ENCODE measurements at places on chromosomes 12 and 14.

GRCh38 chr12:1579651-1580435 lies 14.5 kb downstream of the FBXL14 start:
- H3K4me1 ChIP-seq: peaks cover 52% of the 10 kb centered on the region
- no peak for DNase-seq
- no peak overlapping the region for H3K4me3 ChIP-seq

- H3K4me3 ChIP-seq: no peak overlapping the region
- no peak for DNase-seq
- H3K4me1 ChIP-seq: no peaks in the 10 kb centered on the region
- no peaks in the 10 kb centered on the region for H3K36me3 ChIP-seq
Observed at GRCh38 chr14:22303589-22304195, 285.3 kb downstream of the DAD1 start.

DNA sequence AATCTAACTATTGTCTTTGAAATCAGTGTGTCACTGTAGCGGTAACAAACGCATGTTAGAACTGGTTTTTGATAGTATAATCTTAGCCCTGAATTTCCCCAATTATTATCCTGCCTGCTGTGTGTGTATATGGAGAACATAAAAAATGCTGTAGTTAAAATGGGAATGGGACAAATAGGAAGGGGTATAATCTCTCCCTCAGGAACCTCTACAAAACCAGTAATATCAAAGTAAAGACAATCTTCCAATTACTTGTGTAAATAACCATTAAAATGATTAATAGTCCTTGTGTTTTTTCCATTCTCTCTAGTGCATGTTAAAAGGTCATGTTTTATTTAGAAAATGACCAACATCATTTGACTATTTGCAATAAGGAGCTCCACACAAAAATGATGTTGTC lies 200.1 kb upstream of the TMTC1 start:
- H3K27ac ChIP-seq: no peak overlapping the region
- no peak overlapping the region for H3K4me3 ChIP-seq
- no peaks in the 10 kb centered on the region for H3K27me3 ChIP-seq
- no peaks in the 10 kb centered on the region for H3K36me3 ChIP-seq
- H3K4me1 ChIP-seq: no peaks in the 10 kb centered on the region

DNA sequence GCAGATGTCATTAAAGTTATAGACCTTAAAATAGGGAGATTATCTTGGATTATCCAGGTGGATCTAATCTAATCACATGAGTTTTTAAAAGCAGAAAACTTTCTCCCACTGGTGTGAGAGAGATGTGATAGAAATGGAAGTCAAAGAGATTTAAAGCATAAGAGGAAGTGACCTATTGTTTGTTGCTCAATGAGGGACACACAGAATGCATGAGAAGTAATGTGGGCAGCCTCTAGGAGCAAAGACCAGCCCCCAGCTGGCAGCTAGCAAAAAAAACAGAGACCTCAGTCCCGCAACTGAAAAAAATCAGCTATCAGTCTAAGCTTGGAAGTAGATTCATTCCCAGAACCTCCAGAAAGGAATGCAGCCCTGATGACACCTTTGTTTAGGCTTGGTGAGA lies 24.6 kb upstream of the ANP32D start:
- no peaks in the 10 kb centered on the region for H3K36me3 ChIP-seq
- DNase-seq: no peak
- H3K27ac ChIP-seq: no peak overlapping the region

DNA sequence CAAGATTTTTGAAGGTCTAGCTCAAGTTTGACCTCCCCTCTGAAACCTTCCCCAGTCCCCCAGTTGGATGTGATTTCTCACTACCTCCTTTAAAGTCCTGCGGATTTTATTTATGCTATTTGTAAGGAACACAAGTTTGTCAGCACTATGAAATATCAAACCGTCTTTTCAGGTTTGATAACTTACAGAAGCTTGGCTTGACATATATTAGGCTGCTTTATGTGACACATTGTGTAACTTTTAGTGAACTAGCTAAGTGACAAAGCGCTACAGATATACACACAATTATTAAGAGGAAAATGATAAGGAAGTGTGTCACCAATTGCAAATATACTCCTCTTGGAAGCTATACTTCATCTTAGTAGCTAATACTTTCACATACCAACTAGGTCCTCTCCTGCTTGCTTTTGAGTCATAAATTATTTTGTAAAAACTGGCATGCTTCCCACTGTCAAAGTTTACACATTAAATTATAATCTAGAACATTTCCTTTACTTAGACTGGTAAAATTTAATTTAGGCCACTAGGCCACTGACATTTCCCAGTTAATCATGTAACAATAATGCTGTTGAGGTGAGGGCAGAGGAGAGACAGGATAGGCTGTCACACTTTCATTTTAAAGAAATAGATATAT lies 149.5 kb downstream of the TMTC3 start:
- no peak overlapping the region for H3K4me3 ChIP-seq
- no peaks in the 10 kb centered on the region for H3K36me3 ChIP-seq
- no peaks in the 10 kb centered on the region for H3K4me1 ChIP-seq
- no peaks in the 10 kb centered on the region for H3K27me3 ChIP-seq

DNA sequence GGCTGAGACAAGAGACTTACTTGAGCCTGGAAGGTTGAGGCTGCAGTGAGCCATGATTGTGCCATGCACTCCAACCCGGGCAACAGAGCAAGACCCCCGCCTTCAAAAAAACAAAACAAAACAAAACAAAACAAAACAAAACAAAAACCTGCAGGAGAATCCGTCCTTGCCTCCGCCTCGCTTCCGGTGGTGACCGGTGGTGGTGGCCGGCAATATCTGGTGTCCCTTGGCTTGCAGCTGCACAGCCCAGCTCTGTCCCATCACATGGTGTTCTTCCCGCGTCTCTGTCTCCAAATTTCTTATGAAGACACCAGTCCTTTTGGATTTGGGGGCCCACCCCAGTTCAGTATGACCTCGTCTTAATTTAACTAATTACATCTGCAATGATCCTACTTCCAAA lies 10.0 kb downstream of the SMIM41 start:
- DNase-seq: no peak
- no peaks in the 10 kb centered on the region for H3K36me3 ChIP-seq
- H3K4me1 ChIP-seq: no peaks in the 10 kb centered on the region
- peaks cover 92% of the 10 kb centered on the region for H3K27me3 ChIP-seq
- no peak overlapping the region for H3K4me3 ChIP-seq

DNA sequence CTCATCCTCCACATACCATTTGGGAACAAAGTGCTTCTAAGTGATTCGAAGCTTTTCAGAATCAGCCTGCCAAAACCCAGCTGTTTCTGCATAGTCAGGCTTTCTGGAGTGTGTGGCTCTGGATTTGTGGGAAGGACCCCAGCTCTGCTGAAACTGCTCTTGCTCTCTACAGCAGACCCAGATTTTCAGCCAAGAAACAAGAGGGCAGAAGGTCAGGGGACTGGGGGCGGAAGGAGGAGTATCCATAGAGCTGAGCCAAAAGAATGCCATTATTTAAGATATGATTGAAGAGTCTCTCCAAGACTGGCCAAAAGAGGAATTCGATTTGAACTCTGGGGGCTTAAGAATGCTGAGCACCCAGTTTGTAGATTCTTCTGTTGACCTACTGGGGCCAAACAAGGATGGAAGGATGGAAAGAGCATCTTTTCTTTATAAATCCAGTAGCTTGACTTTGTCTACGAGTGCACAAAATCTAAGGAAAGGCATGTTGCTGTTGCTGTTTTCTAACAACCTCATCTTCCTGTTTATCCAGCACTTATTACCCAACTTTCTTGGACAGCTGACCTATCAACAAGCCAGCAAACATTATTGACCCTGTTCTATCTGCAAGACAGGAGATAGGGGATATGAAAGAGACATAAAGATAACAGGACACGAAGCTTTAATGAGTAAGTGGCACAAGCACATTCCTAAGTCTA lies 29.2 kb downstream of the FBLN5 start:
- H3K4me1 ChIP-seq: peaks cover 18% of the 10 kb centered on the region
- no peak for DNase-seq
- peak overlapping the region; percentile 78 for H3K27ac ChIP-seq

GRCh38 chr12:3272958-3273357 lies 195.8 kb downstream of the TSPAN9 start:
- H3K4me1 ChIP-seq: peaks cover 81% of the 10 kb centered on the region
- no peaks in the 10 kb centered on the region for H3K27me3 ChIP-seq
- H3K4me3 ChIP-seq: no peak overlapping the region
- no peak for DNase-seq

Data from left ventricle myocardium inferior (tissue), 1 donor.